ENCODE measurements at places on chromosomes 1 and 21.

- DNase-seq = no peak
Observed at GRCh38 chr1:32971576-32971975, 7.0 kb upstream of the RNF19B start.

- no peak for DNase-seq
Observed at GRCh38 chr1:117886101-117886795, 43.2 kb downstream of the GDAP2 start.

DNA sequence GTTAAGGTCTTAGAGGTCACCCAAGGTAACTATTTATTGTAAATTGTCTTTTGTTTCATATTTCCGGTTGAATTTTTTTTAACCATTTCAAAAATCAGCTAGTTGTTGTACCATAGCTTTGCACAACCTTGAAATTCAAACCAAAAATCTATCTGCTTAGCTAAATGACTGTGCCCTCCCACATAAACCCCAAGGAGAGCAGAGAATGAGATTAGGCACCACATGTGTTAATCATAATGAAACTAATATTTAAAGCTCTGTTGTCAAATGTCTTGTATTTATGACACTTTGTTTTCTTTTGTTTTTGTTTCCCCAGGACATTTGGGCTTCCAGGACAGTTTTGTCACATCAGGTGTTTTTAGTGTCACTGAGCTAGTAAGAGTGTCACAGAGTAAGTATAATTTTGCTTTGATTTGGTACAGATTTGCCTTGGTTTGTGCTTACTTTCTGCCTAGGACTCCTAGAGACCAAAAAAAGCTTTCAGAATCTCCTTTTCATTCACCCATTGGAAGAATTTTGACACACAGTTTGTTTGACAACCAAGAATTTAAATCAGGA is 249.9 kb downstream of the NFIA start:
- DNase-seq = no peak

DNA sequence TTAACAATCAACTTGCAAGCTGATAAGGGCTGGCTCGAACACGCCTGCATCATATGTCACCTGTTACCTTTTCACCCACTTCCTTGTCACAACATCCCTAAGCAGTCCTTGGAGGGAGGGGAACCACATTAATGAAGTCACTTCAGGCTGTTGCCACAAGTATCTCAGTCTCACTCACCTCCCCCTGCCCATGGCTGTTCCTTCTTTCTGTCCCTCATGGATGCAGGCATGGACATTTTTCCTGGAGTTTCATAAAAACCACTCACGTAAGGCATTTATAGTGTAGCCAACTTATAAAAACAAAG is 76.8 kb upstream of the ANGPTL1 start:
- DNase-seq = no peak

- DNase-seq = no peak
Observed at GRCh38 chr1:17579951-17580939, 40.7 kb downstream of the ARHGEF10L start.

GRCh38 chr21:43918385-43918947 is 53.4 kb downstream of the AGPAT3 start:
- no peak for DNase-seq

DNA sequence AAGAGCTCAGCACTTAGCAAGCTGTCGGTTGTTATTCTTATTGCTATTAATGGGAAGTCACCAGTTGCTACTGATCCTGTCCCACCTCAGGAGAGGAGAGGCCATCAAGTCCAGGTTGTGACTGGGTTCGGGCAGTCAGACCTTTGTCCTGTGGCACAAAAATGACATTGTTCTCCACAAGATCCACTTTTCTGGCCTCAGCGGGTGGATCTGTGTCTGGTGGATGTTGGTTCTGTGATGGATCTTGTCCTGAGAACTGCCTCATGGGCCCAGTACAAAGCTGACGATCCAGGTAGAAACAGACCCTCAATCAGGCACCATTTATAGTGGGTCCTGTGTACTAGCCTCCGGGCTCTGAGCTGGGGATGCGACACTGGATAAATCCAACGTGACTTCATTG is 26.9 kb downstream of the TRIM67 start:
- DNase-seq = no peak

DNA sequence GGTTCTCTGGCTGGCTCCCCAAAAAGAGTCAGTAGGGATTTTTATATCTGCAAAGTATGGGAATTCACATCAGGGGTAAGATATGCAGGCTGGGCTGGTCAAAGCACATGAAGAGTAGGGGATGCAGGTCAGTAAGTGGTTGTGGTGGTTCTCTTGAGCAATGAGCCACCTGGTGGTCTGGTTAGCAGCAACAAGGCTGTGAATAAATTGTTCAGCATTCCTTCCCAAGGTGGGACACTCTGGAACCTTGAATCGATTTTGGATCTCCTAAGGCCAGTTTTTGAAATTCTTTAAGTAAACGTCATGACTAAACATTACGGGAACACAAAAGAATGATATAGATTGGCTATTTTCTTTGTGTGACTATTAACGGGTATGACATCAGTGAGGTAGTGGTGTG is 563.0 kb upstream of the NEGR1 start:
- DNase-seq = peak; percentile 24
